Progenitor cell of endocrine pancreas (in vitro differentiated cells): ENCODE measurements at places on chromosomes 3 and 15. TPM values are rescaled to one million over a fixed set of nuclear protein-coding genes. Genes with fewer than 3 reads are reported as not detected.

- peaks cover 41% of the 10 kb centered on the region for H3K4me1 ChIP-seq
- no peaks in the 10 kb centered on the region for H3K27me3 ChIP-seq
- no peak overlapping the region for H3K4me3 ChIP-seq
Observed at GRCh38 chr3:50242381-50242770, 6.4 kb downstream of the GNAI2 start.

GRCh38 chr3:188326111-188326510, 172.2 kb downstream of the LPP start:
- H3K4me1 ChIP-seq: peaks cover 6% of the 10 kb centered on the region
- DNase-seq: no peak
- peaks cover 8% of the 10 kb centered on the region for H3K36me3 ChIP-seq
- no peak overlapping the region for H3K4me3 ChIP-seq

- H3K4me3 ChIP-seq: no peak overlapping the region
- DNase-seq: no peak
- no peak overlapping the region for H3K27ac ChIP-seq
- no peaks in the 10 kb centered on the region for H3K4me1 ChIP-seq
Observed at GRCh38 chr3:88703501-88704059, 403.8 kb upstream of the EPHA3 start.

DNA sequence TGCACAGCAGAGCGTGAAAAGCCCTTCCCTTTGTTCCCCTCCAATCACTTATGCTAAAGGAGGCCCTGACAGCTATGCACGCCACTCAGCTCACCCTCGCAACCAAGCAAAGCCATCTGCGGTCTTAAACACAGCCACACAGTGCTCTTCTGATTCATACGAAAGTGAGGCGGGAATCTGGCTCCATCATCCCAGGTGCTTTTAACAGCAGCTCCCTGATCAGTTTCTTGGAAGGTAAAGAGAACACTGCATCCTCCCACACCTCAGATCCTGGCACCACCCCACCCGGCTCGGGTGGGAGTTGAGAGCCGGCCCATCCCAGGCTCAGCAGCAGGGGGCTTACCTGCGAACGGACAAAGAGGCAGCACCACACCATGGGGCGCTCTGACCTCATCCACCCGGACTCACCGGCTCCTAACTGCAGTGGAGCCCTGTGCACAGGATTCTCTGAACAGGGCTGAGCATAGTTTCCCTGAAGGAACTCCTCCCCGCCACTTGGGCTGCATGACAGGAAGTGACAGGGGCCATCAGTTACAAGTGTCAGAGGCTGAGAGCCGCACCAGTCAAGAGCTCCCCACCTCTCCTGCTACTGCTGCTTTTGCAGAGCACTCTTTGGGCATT, 114.3 kb upstream of the ARHGEF3 start:
- no peak overlapping the region for H3K27ac ChIP-seq
- peaks cover 3% of the 10 kb centered on the region for H3K27me3 ChIP-seq
- no peak overlapping the region for H3K4me3 ChIP-seq
- no peaks in the 10 kb centered on the region for H3K36me3 ChIP-seq
- peaks cover 10% of the 10 kb centered on the region for H3K4me1 ChIP-seq
- no peak for DNase-seq

GRCh38 chr3:38532529-38532928, 36.4 kb downstream of the EXOG start:
- no peaks in the 10 kb centered on the region for H3K4me1 ChIP-seq
- no peak for DNase-seq
- H3K36me3 ChIP-seq: peaks cover 19% of the 10 kb centered on the region
- no peaks in the 10 kb centered on the region for H3K27me3 ChIP-seq

- no peak overlapping the region for H3K27ac ChIP-seq
- H3K4me1 ChIP-seq: peaks cover 10% of the 10 kb centered on the region
- H3K36me3 ChIP-seq: no peaks in the 10 kb centered on the region
- no peak for DNase-seq
Observed at GRCh38 chr3:179189759-179190158, 41.6 kb downstream of the PIK3CA start.

GRCh38 chr3:133280586-133280985, 119.3 kb upstream of the BFSP2 start:
- H3K36me3 ChIP-seq: no peaks in the 10 kb centered on the region
- peaks cover 1% of the 10 kb centered on the region for H3K4me1 ChIP-seq
- DNase-seq: no peak
- no peak overlapping the region for H3K4me3 ChIP-seq
- no peaks in the 10 kb centered on the region for H3K27me3 ChIP-seq

- peaks cover 1% of the 10 kb centered on the region for H3K36me3 ChIP-seq
- H3K4me3 ChIP-seq: no peak overlapping the region
- H3K27me3 ChIP-seq: peaks cover 2% of the 10 kb centered on the region
- H3K27ac ChIP-seq: no peak overlapping the region
- DNase-seq: no peak
- H3K4me1 ChIP-seq: no peaks in the 10 kb centered on the region
Observed at GRCh38 chr3:188974856-188975599, 196.7 kb upstream of the TPRG1 start.

- H3K27ac ChIP-seq: no peak overlapping the region
- no peaks in the 10 kb centered on the region for H3K36me3 ChIP-seq
- H3K27me3 ChIP-seq: no peaks in the 10 kb centered on the region
- DNase-seq: no peak
Observed at GRCh38 chr3:73461547-73461946, 163.2 kb downstream of the PDZRN3 start.

DNA sequence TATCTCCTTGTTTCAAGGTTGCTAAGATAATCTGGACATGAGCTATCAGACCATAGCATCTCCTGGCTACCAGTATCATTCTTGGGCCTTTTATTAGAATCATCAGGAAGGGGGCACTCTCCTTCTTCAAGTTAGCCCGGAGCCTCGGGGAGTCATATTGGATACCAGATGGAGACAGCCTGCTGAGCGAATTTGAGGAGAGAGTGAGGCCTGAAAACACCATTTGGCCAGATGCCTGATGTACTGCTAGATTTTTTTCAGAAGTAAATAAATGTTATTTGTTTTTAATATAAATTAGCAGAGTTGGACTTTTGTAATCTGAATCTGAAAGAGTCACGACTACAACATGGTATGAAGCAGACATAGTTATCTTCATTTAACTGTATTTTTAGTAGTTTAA, 848.6 kb downstream of the IGSF11 start:
- H3K36me3 ChIP-seq: no peaks in the 10 kb centered on the region
- no peak for DNase-seq
- no peaks in the 10 kb centered on the region for H3K4me1 ChIP-seq
- no peaks in the 10 kb centered on the region for H3K27me3 ChIP-seq
- H3K27ac ChIP-seq: no peak overlapping the region

DNA sequence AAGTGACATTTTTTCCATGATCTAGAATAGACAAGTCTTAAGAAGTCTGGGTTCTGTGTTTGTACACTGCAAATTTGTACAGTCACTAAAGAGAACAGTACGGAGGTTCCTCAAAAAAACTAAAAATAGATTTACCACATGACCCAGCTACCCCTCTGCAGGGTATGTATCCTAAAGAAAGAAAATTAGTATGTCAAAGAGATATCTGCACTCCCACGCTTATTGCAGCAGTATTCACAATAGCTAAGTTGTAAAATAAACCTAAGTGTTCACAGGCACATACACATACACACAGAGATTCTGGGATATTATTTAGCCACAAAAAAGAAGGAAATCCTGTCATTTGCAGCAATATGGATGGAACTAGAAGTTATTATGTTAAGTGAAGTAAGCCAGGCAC, 120.4 kb downstream of the ZIC1 start:
- DNase-seq: no peak
- no peak overlapping the region for H3K27ac ChIP-seq
- no peaks in the 10 kb centered on the region for H3K36me3 ChIP-seq
- no peaks in the 10 kb centered on the region for H3K27me3 ChIP-seq
- H3K4me1 ChIP-seq: no peaks in the 10 kb centered on the region

- H3K27me3 ChIP-seq: peaks cover 13% of the 10 kb centered on the region
- H3K4me1 ChIP-seq: peaks cover 17% of the 10 kb centered on the region
- H3K36me3 ChIP-seq: peaks cover 8% of the 10 kb centered on the region
- peak overlapping the region; percentile 77 for H3K4me3 ChIP-seq
Observed at GRCh38 chr3:36944012-36944640, 728 bp downstream of the TRANK1 start.

- no peaks in the 10 kb centered on the region for H3K4me1 ChIP-seq
- H3K27ac ChIP-seq: no peak overlapping the region
- no peak for DNase-seq
- no peaks in the 10 kb centered on the region for H3K36me3 ChIP-seq
- no peaks in the 10 kb centered on the region for H3K27me3 ChIP-seq
Observed at GRCh38 chr15:87131067-87131466, 1051.4 kb downstream of the AGBL1 start.

- H3K4me3 ChIP-seq: no peak overlapping the region
- no peak overlapping the region for H3K27ac ChIP-seq
- no peak for DNase-seq
- no peaks in the 10 kb centered on the region for H3K4me1 ChIP-seq
- H3K27me3 ChIP-seq: peaks cover 3% of the 10 kb centered on the region
Observed at GRCh38 chr3:130759692-130760338, 13.2 kb upstream of the PIK3R4 start.

DNA sequence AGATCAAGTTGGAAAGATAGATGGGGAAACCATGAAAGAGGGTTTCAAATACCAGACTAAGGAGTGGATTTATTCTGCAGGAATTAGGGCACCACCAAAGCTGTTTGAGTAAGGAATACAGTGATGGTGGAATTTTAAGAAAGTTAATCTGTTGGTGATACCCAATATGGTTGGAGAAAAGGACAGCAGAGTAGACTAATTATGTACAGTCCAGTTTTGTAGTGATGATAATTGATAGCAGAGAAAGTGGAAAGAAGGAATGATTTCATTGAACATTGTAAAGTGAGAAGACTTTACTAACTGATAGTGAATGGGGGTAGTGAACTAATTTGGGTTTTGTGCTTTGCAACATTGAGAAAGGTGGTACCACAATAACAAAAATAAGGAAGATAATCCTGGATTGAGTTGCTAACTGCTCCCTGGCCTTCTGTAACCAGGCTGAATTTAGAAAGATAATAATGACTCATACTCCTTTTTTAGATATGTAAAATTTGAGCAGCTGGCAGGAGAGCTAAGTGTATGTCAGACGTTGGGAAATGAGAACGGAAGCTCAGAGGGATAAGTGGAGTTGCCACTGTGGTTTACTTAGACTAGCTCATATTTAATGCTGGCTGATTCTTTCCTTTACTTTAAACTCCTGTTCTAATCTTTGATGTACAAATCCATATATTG, 16.9 kb downstream of the TCAIM start:
- H3K4me3 ChIP-seq: no peak overlapping the region
- no peaks in the 10 kb centered on the region for H3K27me3 ChIP-seq
- H3K4me1 ChIP-seq: peaks cover 38% of the 10 kb centered on the region
- H3K27ac ChIP-seq: peak overlapping the region; percentile 22
- H3K36me3 ChIP-seq: peaks cover 28% of the 10 kb centered on the region

DNA sequence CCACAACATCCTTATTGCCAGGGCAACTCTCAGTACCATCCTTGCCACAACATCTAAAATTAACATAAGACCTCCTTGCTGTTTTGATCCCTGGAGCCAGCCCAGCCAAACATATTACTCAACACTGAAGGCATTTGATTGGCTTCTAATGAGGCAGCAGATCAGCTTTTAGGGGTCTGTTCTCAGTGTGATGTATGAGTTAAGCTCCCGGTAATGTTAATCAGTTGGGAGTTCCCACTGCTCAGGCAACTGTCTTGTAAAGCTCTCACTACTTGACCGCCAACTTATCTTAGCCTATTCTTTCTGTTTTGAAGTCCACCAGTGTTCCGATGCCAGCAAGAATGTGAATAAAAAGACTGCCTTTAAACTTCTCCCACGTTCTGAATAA, 158.9 kb downstream of the FOXB1 start:
- H3K4me1 ChIP-seq: no peaks in the 10 kb centered on the region
- H3K4me3 ChIP-seq: no peak overlapping the region
- H3K27ac ChIP-seq: no peak overlapping the region
- H3K27me3 ChIP-seq: peaks cover 15% of the 10 kb centered on the region
- no peaks in the 10 kb centered on the region for H3K36me3 ChIP-seq

DNA sequence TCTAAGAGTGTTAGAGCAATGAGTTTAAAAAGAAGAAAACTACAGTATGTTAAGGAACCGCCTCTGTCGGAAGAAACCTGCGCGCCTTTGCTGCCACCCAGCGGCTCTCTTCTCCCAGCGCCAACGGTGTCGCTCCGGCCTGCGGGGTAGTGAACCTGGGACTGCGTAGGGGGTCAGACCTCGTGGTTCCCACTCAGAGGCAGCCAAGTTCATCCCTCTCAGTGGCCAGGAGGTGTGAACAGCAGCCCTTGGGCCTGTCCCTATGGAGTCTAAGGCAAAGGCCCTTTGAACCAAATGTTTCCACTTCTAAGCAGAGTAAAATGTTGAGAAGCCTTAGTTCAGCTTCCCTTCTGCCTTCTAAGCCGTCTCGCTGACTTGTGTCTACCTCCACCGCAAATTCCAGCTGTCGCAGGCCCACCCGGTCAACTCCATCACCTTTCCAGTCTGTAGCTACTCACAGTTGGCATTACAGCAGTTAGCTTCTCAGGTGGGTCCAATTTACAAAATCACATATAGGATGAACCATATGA, 980 bp upstream of the RAB27A start:
- H3K36me3 ChIP-seq: no peaks in the 10 kb centered on the region
- DNase-seq: peak; percentile 73
- peaks cover 5% of the 10 kb centered on the region for H3K4me1 ChIP-seq
- H3K27me3 ChIP-seq: no peaks in the 10 kb centered on the region
- peak overlapping the region; percentile 81 for H3K4me3 ChIP-seq

CHRNA5 gene
- total RNA-seq: 8.0 and 8.1 TPM in 2 replicates

WWTR1 gene
- total RNA-seq: 15.0 and 18.1 TPM in 2 replicates

KATNBL1 gene
- total RNA-seq: 63.0 and 71.4 TPM in 2 replicates

CHRFAM7A gene
- 0.96 and 1.1 TPM in 2 replicates for total RNA-seq

LHFPL4 gene
- total RNA-seq: 0.55 and 0.64 TPM in 2 replicates

BHLHE40 gene
- 1.1 and 1.3 TPM in 2 replicates for total RNA-seq

MAP6D1 gene
- 1.9 and 2.4 TPM in 2 replicates for total RNA-seq
